ENCODE measurements at places on chromosomes 5 and 9. TPM values are rescaled to one million over a fixed set of nuclear protein-coding genes. Genes with fewer than 3 reads are reported as not detected.

Gene ACOT12
- total RNA-seq = 5.0 TPM

Gene PDE8B
- 5.6 TPM for total RNA-seq

Gene IQGAP2
- 25.0 TPM for total RNA-seq

Gene PLEKHG4B
- total RNA-seq = 9.1 TPM

Gene CLTA
- 115 TPM for total RNA-seq

Gene OR13C4
- not detected for total RNA-seq

Gene CFAP90
- total RNA-seq = 2.8 TPM

Gene TEX48
- total RNA-seq = not detected

Gene PCDHAC1
- 66.4 TPM for total RNA-seq

Gene SUSD1
- total RNA-seq = 77.0 TPM

Gene EIF4E1B
- 0.31 TPM for total RNA-seq

Gene PCA3
- 1.6 TPM for total RNA-seq

Gene FOXD4L5
- 0.31 TPM for total RNA-seq

Gene BAAT
- total RNA-seq = 0.31 TPM

Gene SLC46A2
- total RNA-seq = not detected

Gene IFNA21
- not detected for total RNA-seq

Gene C1QTNF2
- total RNA-seq = 3.4 TPM

Gene PCDHGA3
- 11.0 TPM for total RNA-seq

Gene KIF4B
- 0.63 TPM for total RNA-seq

Gene C9orf50
- total RNA-seq = not detected

Gene ARL14EPL
- not detected for total RNA-seq

Gene BASP1
- total RNA-seq = 353 TPM

Gene GFPT2
- total RNA-seq = 18.5 TPM

Gene HBEGF
- total RNA-seq = 10.3 TPM

Gene CLK4
- total RNA-seq = 104 TPM
